ENCODE measurements at places on chromosomes 3 and 15.

- DNase-seq = no peak
Measured at GRCh38 chr3:172519740-172520139, 3.5 kb downstream of the TNFSF10 start.

DNA sequence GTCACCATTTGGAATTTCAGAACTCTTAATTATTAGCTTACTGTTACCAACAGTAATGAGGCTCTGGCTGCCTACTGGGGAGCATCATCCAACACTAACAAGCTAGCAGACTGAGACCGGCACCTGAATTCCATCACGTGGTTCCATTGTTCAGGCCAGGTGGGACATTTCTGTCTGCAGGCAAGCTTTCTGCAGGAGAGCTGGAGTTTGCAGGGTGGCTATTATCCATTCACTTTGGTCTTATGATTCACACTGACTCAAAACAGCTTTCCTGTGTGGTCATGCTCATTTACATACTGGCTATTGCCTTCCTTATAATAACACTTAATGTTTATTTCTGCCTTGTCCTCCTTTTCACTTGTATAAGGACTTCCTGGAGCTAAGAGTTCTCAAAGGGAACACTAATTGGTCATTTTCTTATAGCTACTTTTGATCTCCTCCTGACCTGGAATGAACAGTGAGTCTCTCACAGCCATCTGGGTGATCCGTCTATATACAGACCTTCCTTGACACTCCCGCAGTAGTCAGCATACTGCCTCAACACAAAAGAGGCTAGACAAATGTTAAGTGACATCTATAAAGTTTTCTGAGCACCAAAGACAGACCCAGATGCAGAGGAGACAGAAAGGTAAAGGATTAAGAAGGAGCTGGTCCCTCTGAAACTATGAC lies 695.4 kb downstream of the FHIT start:
- DNase-seq = no peak

DNA sequence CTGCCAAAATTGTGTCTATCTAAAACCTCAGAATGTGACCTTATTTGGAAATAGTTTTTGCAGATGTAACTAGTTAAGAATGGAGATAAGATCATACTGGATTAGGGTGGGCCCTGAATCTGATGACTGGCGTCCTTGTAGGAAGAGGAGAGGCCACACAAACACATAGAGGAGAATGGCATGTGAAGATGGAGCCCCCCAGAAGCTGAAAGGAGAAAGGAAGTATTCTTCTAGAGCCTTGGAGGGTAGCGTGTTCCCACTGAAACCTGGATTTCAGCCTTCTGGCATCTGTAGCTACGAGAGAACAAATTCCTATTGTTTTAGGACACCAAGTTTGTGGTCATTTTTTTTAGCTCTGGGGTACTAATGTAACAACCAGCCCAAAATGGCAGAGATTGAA lies 423.0 kb upstream of the TPM1 start:
- no peak for DNase-seq

- DNase-seq = no peak
Measured at GRCh38 chr15:22941179-22941578, 39.0 kb downstream of the CYFIP1 start.

GRCh38 chr15:71230303-71230702 lies 115.0 kb downstream of the THSD4 start:
- no peak for DNase-seq

DNA sequence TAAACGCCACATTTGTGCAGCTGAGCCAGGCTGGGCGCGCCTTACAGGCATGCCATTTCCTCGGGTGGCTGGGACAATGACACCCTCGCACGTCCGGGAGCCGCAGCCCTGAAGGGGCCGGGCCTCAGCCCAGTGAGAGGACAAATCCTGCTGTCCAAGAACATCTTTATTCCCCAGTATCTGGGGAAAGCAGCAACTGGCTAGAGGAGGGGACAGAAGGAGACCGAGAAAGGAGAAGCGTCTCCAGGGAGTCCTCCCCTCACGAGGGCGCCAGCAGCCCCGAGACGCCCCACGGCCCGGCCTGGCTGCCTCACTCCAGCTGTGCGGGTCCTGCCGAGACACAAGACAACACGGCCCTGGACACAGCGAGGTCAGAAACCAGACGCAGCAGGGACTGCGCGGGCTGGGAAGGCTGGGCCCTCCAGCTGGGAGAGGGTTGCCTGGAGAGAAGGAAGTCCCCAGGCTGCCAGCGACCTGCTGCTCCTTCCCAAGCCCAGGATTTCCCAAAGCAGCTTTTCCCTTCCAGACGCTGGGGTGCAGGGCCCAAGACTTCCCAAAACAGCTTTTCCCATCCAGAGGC lies 130.2 kb downstream of the CHSY1 start:
- no peak for DNase-seq

GRCh38 chr3:38538773-38539353 lies 42.7 kb downstream of the EXOG start:
- DNase-seq = no peak

- DNase-seq = no peak
Measured at GRCh38 chr3:27573138-27573537, 89.0 kb upstream of the SLC4A7 start.

GRCh38 chr3:179301645-179302044 lies 21.2 kb upstream of the ZNF639 start:
- DNase-seq = no peak

DNA sequence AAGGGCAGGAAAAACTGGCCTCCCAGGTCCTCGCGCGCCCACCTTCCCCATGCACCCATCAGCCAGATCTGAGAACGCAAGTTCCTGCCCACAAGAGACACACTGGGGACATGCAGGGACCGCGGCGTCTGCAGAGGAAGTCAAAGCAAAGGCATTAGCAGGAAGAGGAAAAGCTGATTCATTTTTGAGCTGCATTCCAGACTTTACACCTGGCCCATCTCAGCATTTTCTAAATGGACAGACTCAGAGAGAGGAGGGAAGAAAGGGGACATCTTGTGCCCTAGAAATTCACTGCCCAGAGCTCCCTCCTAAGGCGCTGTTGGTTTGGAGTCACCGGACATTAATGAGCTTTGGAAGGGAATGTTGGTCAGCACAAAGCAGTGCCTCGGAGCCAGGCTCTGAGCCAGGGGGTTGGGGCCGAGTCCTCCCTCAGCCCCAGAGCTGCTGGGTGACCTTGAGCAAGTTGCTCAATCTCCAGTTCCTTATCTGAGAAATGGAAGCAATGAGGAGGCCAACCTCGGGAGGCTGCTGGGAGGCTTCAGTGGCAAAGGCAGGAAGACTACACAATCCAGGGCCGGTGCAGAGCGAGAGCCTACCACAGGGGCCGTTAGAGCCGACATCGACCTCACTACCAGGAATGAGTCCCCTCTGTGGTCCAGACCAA lies 150.5 kb upstream of the IQSEC1 start:
- DNase-seq = no peak

DNA sequence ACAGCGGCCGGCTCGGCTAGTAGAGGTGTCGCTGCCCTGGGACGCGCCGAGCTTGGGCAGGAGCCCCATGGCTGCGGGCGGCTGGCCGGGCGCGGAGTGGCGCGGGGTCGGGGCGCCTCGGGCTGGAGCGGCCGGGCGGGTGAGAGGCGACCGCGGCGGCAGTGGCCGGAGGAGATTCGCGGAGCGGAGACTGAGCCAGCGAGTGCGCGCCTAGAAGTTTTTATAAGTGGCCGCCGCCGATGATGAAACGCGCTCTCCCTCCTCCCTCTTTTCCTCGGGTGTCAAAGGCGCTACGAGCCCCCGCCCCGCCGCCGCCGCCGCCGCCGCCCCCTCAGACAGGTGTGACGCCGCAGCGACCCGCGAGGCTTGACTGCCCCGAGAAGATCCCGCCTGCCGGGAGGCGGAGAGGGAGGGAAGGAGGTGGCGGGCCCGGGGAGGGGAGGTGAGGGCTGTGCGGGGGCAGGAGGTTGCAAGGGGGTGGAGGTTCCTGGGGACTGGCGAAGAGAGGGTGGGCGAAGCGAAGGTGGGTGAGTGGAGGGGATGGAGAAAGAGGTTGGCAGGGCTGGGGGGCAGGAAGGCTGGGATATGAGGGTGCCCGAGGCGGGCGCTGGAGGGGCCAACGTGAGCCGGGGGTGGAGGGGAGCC lies at the start of gene SLCO2A1:
SLCO2A1 (minus strand) TSS at position 192 of the 645 bp plus-strand sequence; CDS start at position 69, 123 bp downstream.
- no peak for DNase-seq

DNA sequence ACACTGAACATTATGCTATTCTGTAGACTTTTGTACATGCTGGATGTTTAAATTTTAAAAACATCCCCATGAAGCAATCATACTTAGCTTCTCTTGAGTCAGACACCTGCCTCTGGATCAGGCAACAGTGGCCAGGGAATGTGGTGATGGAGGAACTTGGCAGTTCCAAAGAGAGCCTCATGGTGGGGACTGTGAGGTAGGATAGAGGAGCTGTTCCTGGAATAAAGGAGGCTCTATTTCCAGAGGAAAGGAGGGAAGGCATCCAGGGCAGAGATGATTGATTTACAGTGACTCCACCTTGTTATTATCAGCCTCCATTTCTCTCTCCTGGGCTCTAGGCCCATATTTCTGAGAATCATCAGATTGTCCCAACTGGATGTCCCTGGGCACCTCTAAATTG lies 35.0 kb upstream of the ABHD17C start:
- DNase-seq = no peak

GRCh38 chr3:13249664-13250390 lies 170.3 kb downstream of the NUP210 start:
- no peak for DNase-seq

DNA sequence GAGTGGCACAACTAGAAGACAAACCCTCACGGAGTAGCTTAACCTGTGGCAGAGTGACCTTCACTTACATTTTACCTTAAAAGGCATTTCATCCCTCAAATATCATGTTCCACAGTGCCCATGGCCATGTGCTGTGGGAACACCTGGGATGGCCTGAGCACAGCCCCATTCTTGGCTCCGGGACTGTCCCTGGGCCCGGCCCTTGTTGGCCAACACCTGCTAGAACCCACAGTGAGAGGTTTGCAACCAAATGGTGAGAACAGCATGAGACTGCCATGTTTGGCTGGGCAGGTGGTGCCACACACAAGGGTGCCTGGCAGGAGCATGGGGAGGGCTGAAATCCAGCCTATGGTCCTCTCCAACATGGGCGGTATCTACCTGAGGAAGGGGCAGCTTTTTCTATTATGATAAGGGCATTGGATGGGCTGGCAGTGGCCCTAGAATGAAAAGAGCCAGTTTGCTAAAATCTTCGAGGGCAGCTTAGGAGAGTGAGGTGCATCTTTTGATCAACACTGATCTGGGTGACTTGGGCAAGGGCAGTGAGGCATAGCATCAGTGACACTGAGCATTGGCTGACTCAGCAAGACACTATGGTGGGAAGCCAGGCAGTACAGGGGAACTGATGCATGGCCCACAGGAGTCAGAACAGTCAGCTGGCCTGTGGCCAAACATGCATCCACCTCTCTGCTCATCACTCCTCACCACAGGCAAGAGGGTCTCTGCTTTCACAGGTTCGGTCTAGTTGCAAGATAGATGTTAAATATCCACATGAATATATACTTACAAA lies 53.9 kb downstream of the SYNM start:
- no peak for DNase-seq

DNA sequence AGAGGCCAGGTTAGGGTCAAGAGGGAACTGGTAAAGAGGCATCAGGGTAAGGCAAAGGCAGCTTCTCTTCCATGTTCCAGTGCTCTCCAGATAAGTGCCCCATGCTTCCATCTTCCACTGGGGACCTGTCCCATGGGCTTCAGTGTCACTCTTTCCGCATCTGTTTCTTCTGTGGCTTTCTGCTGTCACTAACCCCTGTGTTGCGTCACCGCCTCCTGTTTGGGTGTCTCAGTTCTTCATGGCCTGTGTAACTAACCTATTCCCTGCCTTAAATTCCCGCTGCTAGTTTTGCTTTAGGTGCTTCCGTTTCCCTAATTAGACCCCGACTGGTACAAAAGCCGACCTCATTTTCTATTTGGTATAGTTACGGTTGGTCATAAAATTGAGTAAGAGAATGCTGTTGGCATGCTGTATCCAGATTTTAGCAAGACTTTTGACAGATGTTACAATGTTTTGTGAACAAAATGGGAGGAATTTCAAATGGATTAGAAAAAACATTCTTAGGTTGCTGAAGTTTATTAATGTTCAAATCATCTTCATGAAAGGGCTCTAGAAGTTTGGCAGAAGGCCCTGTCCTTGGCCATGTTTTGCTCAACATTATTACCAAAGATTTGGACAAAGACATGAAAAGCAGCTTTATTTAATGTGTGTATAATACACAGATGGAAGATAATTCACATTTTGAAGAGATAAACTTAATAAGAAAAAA lies 245.3 kb downstream of the BBX start:
- no peak for DNase-seq

DNA sequence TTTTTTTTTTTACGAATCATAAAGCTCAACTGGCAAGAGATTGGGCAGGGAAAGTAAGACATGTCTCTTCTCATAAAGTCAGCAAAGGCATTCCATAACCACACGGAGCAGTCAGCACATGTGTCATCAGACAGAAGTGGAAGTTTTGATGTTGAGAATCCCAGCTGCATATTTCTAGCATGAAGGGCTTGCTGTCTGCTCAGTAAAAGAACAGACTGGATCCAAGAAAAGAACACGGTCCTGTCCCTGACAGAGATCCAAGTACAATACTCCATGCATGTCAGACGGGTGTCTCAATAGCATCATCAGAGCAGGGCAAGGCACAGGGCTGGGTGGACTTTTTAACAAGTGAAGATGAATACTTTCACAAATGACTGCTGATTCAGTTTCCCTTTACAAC lies 38.2 kb downstream of the ABI3BP start:
- DNase-seq = no peak

Measured in stimulated activated CD4-positive, alpha-beta T cell treated with anti-CD3 and anti-CD28 coated beads, Interleukin-1b, Interleukin-23, amount 100 ng/mL, for 1 hour (primary cell).